ENCODE measurements at places on chromosomes 2 and 18.
A peak's percentile ranks its signal among the peaks of the same experiment; 100 is the strongest.

DNA sequence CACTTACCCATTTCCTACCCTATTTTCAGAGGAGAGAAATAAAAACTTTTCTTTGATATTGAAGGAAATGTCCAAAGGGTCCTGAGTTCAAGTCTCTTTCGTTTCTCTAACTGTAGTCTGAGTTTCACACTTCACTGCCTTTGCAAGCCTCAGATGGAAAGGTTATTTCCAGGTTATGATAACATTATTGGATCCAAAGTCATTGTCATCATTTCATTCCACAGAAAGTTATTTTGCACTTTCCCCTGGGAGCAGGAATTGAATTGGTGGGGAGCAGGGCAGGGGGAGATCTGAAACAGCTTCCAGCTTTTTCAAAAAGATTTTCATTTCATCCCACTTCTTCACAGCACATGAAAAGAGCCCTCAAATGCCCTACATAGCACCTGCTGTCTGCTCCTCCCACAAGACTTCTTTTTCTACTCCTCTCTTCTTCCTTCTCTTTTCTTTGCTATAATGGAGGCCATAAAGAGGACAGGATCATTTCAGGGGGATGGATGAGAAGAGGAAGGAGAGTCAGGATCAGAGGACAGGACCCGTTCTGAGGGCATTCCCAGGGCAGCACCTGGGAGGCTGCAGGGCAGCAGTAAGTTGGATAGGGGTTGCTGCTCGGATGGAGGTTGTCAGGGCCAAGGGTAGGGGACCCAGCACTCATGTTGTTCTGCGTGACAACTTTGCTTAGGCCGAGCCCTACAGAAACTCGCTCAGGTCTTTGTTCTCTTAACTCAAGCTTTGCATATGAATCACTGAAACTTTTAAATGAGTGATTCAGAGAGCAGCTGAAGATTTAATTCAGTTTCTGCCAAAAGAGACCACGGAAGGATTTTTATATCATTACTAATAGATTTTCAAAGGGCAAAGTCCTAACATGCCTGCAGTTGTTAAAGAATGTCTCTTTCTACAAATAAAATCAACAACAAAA lies 11.4 kb upstream of the GALNT5 start:
- no peak for DNase-seq

GRCh38 chr2:69833752-69834151 lies 4.3 kb downstream of the GMCL1 start:
- DNase-seq: no peak

DNA sequence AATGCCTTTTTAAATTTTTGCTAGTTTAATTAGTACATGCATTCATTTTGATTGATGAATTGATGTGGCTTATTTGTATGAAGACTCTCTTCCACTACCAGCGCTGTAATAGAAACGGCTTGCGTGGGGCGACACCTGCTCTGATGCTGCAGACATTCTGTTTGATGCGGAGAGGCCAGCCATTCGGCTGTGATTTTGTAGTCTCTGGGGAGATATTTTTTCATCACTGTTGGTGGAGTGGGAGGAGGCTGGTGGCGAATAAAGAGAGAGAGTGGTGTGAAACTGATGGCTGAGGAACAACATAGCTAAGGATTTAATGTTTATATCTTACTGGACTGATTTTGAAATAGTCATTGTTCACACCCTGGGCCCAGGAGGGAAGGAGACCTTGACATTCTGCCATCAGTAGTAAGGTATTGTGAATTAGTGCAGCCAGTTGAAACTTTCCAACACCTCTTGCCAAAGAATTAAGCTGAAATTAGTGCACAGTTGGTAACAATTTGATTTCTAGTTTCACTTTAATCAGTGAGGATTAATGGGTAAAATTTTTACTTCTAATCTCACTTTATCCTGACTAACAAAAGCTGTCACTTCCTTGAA lies 224.1 kb downstream of the MTX2 start:
- DNase-seq: no peak

DNA sequence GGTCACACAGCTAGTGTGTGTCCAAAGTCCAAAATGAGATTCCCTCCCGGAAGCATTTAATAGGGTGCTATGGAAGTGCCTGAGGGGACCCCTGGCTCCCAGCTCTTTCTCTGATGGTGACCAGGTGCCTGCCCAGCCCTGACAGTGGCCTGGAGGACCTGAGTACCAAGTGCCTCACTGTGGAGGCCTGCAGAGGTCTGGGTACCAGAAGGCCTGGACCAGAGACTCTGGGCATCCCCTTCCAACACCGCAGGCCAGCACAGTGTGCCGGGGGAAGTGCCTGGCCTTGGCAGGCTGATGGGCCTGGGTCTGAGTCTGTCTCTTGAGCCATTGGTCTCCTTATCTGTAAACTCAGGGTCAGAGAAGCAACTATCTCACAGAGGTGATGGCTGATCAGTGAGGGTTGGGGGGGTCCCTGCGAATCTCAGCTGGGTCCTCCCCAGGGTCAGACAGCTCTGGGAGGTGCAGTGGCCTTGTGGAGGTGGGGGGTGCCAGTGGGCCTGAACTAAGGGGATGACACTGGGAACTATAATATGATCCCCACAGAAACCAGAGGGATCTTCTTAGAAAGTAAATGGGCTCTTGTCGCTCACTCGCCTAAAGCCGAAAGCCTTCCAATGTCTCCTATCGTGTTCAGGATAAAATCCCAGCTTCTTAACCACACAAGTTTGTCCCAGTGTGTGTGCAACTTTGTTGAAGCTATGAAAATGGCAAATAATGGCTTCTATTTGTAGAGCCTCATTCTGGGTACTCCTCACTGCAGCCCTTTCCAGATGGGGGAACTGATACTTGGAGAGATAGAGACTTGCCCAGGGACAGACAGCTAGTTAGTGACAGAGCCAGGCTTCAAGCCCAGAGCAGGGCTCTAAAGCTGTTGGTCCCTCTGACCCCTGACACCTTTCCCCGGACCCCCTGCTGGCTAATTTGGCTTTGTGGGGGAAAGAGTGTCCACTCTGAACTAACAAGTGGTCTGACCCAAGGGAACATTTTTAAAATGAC lies 225.1 kb downstream of the TFCP2L1 start:
- no peak for DNase-seq

DNA sequence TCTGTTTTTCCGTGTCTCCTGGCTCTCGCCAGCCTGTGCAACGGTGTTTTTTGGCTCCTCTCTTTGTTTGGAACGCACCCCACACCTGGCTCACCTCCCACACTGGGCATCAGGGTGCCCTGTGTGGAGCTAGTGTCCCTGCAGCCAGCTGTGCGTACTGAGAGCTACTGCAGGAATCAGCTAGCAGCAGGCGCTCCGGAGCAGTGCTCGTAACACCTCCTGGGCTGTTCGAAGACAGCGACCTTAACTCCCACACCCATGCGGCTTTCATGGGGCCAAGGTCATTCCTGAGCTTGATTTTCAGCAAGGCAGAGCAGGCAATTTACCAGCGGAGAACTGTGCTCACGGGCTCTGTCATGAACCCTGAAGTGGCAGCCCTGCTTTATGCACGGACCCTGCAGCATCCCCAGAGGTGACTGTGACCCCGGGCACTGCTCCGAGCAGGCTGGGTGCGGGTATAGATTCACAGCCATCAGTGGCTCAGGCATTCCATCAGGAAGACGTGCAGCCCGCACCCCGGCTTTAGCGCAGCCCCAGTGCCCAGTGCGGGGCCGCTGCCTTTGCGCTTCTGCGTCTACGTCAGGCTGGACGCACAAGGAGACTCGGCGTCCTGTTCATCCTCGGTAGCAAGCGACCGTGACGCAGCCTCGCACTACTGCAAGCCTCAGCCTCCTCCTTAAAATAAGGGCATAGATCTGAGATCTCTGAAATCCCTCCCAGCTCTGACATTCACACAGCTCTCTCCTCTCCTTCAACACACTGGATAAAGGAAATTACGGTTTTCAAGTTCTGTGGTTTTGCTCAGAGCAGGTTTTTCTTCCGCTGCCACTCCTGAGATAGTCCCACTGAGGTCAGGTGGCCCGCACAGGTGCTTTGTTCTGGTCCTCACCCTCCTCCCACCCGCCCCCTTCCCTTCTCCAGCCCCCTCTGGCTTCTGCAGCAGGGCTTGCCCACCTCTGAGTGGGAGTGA lies 58.2 kb downstream of the ADI1 start:
- DNase-seq: no peak

DNA sequence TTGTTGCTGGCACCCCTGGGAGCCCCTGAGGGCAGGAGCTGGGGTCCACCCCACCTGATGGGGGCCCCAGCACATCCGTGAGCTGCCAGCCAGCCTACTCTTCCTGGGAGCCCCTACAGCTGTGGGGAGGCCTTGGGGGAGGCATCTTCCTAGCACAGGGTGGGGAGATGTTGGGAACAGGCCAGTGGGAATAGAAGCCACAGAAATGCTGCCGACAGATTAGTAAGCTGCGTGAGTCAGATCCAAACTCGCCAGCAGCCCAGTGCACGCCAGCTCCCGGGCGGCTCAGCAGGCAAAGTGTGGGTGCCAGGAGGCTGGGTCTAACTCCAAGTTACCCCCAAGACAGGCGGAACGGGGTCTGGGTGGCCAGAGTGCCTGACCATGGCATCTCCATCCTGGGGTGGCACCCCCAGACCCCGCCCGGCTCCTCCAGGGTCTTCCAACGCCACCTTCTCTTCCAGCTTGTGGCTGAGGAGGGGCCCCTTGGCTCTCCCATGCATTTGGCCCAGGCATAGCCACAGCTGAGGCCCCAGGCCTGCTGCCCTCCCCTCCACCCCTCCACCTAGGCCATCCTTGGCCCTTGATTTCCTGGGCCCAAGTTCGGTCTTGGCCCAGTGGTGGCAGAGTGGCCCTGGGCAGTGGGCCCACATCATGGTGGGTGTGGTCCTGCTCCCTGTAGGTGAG lies 15.3 kb downstream of the CROCC2 start:
- DNase-seq: no peak

DNA sequence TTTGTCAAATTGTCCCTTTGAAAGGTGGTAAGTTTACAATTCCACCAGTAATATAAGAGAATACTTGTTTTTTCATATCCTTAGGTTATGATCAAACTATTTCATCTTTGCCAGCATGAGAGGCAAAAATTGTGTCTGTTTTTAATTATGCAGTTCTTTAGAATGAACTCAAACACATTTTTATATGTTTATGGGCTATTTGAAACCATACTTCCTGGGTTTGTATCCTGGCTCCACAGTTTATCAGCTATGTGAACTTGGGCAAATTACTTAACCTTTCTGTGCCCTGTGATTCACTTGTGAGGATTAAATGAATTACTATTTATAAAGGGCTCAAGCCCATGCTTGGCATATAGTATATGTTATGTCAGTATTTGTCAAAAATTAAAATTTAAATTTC lies 109.4 kb downstream of the TANC1 start:
- no peak for DNase-seq

DNA sequence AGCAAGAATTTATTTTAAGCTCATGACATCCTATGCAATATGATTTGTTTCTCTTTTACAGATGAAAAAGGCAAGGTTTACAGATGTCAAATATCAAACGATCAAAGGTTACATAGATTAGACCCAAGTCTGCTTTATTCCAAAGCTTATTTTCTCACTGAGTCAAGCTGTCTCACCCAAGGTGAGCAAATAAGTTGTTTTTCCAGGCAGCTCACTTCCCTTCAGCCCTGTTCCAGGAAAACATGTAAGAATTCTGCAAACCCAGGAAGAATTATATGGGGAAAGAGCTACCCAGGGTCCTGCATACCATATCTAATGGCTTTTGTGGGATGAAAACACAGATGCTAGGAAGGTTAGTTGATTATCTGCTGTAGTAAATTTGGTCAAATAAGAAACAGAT lies 57.7 kb upstream of the SCN9A start:
- no peak for DNase-seq

- peak; percentile 99 for DNase-seq
Observed at GRCh38 chr2:182366628-182367027, 60.2 kb downstream of the PDE1A start.

DNA sequence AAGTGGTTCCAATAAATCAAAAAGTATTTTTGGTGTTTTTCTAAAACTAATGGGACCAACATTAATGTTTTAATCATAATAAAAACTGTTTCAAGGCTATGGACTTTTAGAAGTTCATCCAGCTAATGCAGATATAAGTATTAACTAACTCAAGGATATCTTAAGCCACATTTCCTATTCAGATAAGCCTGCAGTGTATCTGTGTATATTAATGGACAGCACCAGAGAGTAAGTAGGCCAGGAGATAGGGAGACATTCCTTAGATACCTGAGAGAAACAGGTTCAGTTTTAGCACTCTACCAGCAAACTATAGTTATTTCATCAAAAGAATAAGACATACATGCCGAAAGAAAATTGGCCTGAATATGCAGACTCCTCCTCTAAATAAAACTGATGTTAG lies 27.3 kb downstream of the PREPL start:
- no peak for DNase-seq

DNA sequence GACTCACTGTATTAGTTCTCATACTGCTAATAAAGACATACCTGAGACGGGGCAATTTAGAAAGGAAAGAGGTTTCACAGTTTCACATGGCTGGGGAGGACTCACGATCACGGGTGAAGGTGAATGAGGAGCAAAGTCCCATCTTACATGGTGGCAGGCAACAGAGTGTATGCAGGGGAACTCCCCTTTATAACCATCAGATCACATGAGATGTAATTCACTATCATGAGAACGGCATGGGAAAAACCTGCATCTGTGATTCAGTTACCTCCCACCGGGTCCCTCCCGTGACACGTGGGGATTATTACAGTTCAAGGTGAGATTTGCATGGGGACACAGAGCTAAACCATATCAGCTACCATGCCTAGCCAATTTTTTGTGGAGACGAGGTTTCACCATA lies 168.2 kb downstream of the NEDD4L start:
- DNase-seq: no peak

DNA sequence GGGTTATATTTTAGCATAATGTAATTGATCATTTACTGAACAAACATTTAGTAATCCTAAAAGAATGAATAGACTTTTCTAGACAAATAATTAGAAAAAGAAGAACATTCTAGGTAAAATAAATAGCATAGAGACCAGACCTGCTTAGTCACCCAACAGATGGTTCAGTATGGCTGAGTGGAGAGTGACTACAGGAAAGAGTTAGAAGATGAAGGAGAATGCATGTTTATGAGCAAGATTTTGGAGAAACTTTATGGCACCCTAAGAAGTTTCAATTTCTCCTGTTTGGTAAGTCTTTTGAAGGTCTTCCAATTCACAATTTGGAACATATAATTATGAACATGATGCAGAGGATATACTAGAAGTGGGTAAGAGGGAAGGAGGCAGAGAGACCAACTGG lies 32.9 kb downstream of the FAP start:
- DNase-seq: no peak

- DNase-seq: no peak
Observed at GRCh38 chr2:85659324-85659981, 8.5 kb downstream of the SFTPB start.

- DNase-seq: no peak
Observed at GRCh38 chr2:64325477-64325851, 128.5 kb upstream of the LGALSL start.

- no peak for DNase-seq
Observed at GRCh38 chr2:2904721-2905350, 472.8 kb downstream of the EIPR1 start.

- no peak for DNase-seq
Observed at GRCh38 chr2:160533482-160533881, 39.9 kb upstream of the RBMS1 start.

DNA sequence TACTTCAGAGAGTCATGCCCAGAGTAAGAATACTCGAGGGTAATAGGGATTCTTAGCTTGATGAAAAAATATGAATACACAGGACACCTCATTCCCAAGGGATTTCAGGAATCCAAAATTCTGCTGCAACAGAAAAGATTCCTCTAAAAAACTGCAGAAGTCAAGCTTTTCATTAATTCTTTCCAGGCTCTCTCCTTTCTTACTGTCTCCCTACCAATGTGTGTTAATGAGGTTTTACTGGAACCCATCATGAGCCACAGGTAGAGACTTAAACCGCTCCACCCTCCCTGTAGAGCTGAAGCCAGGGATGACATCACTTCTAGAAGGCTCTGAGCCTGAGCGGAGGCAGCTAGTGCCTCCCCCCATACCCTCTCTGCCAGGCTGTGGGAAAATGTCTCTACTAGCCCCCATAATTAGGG lies 3.4 kb downstream of the SDC1 start:
- DNase-seq: no peak

Data from NCI-H460 (cell line).